ENCODE measurements at places on chromosomes 5 and 9.

- no peak for DNase-seq
Measured at GRCh38 chr5:38680094-38680825, 123.8 kb upstream of the LIFR start.

GRCh38 chr5:123855609-123856008, 343.6 kb downstream of the CSNK1G3 start:
- DNase-seq: no peak

DNA sequence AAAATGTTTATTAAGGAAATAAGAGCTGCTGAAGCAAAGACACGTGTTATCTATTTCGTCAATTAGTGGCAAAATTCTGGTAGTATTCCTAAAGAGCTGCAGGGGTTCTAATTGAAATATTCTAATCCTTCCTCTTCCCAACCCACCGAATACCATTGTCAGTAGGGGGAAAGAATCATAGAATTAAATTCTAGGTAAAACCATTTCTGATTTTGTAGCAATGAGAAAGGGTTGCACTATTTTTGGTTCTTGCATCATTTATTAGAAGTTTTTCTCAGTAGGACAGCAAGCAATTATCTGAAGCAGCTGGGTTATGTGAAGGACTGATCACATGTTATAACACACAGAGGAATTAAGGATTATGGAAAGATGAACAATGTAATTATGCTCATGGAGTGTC, 80.3 kb upstream of the SEMA6A start:
- no peak for DNase-seq

GRCh38 chr5:128349044-128349858, 188.8 kb downstream of the FBN2 start:
- peak; percentile 86 for DNase-seq

GRCh38 chr9:4315582-4316215, 15.8 kb upstream of the GLIS3 start:
- DNase-seq: no peak

DNA sequence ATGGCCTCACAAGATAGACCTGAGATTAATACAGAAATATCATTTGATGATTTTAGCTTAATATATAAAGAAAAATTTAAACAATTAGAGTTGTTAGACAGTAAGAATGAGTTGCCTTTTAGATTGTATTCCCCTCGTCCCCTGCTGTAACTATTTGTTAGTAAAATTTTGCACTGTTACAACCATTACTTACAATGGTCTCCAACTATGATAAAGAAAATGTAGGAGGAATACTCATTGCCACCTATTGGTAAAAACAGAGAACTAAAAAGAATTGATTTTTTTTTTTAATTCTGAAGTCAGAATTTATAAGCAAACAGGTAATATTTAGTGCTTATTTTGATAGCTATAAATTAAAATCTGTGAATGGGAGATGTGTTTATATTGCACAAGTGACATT, 937.6 kb downstream of the TLE4 start:
- DNase-seq: no peak

DNA sequence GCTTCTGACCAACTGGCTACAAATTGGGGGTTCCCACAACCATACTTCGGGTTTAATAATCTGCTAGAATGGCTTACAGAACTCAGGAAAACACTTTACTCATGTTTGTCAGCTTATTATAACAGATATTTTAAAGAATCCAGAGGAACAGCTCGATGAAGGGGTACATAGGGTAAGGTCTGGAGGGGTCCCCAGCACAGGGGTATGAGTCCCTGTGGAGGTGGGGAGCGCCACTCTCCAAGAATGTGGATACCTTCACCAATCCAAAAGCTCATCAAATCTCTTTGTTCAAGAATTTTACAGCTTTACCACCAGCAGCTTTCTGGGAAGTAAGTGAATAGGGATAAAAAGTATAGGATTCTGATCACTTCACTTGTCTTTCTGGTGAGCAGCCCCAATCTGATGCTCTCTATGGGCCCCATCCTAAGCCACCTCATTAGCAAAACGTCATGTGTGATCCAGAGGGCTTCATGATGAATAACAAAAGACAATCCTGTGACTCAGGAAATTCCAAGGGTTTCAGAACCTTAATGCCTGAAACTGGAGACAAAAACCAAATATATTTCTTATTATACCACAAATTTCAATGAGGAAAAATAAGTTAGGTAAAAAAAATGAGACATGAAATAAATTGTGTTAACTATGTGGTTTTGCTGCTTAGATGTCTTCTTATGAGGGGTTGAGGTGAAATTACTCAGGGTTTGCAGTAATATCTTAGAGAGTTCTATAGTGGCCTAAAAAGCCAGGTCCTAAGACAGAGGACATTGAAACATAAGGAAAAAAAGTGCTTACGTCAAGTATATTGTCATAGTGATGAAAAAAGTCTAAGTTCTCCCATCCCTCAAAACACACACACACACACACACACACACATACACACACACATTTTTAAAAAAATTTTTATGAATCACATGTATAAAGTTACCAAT, 290.5 kb downstream of the ANXA1 start:
- no peak for DNase-seq

DNA sequence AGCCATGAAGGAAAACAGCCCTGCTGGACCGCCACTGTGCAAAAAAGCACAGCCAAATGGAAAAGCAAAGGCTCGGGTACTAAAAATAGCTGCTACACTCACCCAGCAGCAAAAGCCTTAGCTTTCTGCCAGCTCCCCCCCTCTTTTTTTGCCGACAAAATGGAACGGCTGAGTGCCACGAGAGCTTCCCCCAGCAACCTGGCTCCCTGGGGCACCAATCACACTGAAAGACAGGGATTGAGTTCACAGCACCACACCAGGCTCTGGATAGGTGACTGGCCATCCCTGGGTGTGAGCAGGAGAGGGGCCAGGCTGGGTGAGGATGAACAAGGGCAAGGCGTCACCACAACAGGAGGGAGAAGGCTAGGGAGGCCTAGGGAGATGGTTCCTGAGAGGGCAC, 66.7 kb downstream of the SIL1 start:
- no peak for DNase-seq

DNA sequence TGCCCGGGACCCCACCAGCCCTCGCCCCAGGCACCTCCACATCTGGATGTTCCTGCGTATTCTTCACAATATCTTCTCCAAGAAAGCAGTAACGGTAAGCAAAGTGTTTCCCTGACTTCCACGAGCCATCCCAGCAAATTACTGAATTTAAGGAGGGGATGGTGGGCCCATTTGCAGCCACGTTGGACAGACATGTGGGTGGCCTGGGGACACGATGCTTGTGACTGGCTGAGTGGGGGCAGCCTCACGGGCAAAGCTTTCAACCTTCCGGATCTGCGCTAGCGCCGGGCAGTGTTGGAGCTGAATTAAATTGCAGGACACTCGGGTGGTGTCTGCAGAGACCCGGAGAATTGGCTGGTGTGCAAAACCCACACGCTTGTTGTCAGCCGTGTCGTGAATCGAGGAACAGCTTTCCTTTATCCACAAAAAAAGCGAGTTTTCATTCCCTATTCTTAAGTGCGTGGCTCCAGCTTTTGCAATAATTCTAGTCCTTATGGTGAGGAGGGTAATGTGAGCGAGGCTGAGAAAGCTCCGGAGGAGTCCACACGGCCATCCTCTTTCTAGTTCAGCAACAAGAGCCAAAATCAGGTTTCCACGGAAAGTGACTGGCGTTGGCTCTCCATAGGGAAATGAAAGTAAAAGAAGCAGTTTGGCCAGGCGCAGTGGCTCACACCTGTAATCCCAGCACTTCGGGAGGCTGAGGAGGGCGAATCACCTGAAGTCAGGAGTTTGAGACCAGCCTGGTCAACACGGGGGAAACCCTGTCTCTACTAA, 17.5 kb upstream of the CLPTM1L start:
- no peak for DNase-seq

DNA sequence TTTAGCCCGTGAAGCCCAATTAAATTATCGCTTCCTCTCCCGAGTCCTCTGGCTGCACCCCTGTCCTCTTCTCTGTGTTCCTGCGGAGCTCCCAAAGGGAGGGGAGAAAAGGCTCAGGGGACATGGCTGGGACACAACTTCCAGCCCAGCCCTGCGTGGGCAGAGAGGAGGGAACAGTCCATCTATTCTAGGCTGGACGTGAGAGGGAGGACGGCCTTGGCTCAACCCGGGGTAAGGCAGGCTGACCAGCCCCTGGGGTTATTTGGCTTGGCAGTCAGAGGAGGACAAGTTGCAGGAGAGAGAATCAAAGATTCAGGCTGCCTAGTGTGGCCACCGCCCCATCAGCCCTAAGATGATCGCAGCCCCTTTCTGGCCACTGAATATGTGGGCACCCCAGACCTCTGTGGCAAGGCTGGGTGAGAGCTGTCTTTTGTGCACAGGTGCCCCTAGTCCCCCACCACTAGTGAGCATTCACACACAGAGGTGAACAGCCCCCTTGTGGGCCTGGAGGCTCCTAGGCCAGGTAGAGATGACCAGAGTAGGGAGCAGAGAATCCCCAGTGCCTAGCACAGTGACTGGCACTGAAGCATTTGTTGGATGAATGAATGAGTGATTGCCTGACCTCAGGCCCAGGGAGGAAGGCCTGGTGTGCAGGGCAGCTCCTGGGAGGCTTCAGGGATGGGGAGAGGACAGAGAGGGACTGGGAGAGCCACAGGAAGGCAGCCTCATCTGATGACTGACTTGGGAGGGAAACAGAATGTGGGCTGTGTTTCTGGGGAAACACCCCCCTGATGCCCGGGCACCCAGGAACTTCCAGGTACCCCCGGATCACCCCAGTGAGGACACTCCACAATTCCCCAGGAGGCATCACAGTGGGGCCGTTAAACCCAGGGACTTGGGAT, 133.9 kb downstream of the C9orf50 start:
- DNase-seq: no peak

DNA sequence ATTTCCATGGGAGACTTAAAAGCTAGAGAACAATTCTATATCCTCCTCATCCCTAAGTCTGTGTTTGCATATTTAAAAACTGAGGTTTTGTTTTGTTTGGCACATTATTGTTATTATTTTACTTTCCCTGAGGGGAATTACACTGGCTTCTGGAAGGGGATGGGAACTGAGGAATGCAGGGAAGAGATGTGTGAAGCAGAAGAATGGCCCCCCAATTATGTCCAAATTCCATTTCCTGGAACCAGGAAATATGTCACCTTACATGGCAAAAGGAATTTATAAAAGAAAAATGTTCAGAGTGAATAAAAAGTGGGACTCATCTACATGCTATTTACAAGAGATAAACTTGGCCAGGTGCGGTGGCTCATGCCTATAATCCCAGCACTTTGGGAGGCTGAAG, 129.8 kb downstream of the MARCHF11 start:
- DNase-seq: no peak

DNA sequence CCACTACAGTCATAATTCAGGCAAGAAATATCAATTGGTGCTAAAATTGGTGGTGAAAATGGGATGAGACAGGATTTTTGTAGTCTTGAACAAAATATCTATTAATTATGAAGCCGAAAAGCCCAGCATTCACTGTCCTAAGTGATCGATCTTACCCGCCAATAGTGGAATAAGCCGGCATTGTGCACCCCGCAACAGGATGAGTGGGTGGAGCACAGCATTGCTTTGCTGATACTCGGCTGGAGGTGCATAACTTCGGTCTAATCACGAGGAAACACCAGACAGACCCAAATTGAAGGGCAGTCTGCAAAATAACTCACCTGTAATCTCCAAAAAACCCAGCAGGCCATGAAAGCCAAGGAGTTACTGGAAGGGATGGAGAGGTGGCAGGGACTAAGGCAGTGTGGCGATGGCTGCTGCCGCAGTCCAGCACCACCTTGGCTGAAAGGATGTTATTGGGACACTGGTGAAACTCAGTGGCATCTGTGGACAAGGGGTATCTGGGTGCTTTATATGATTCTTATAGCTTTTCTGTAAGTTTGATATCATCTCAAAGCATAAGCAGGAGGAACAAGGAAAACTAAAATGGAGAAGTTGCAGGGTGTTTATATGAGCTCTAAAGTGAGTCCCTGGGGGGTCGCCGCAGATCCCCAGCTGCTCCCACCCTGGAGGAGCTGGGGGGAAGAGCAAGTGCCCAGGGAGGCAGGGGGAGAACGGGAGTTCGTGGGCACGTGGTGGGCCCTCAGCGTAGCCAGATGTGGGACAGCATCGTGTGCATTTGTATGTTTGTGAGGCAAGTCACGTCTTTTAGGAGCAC, 45.2 kb downstream of the AHRR start:
- DNase-seq: no peak

- peak; percentile 93 for DNase-seq
Measured at GRCh38 chr5:167814828-167815227, 476.6 kb upstream of the WWC1 start.

- DNase-seq: no peak
Measured at GRCh38 chr5:37552161-37552560, 173.0 kb downstream of the WDR70 start.

- DNase-seq: no peak
Measured at GRCh38 chr9:79107911-79108676, 463.7 kb upstream of the TLE4 start.

DNA sequence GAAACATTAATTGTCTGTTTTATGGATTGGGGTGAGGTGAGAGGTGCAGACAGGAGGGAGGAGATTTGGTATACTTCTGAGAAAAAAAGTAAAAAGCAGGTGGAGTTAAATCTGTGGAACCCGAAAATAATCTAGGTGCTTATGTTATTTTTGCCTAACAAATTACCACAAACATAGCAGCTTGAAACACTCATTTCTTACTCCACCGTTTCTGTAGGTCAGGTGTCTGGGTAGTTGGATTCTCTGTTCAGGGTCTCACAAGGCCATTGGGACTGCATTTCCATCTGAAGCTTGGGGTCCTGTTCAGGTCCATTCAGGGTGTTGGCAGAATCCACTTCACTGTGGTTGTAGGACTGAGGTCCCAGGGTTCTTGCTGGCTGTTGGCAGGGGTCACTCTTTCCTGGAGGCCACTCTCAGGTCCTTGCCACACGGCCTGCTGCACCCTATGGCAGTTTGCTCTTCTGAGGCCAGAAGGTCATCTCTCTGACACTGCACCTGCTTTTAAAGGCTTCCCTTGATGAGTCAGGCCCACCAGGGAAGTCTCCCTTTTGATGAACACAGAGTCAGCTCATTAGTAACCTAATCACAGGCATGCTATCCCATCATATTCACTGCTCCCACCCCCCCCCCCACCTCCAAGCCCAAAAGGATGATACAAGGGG, 82.2 kb downstream of the TRIO start:
- no peak for DNase-seq

DNA sequence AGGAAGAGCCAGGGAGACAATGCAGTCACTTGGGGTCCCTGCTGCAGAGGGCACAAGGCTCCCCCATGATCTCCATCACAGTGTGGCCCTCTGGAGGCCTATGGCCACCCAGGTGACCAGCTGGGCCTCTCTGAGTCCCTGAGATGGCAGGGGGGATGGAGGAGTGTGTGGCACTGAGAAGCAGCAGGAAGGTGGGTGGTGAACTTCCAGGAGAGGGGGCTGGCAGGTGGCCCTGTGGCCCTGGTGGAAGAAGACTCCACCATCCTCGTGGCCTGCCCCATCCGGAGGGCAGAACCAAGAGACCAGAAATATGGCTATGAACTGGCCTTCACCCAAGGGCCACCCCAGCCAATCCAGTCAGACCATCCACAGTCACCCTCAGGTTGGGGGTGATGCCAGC, 31.7 kb upstream of the AFAP1L1 start:
- DNase-seq: no peak

GRCh38 chr9:78615372-78615771, 318.4 kb downstream of the PSAT1 start:
- DNase-seq: no peak

GRCh38 chr5:10734832-10735523, 26.1 kb downstream of the DAP start:
- no peak for DNase-seq

GRCh38 chr5:151464101-151464500, 16.7 kb downstream of the SLC36A1 start:
- no peak for DNase-seq

- DNase-seq: no peak
Measured at GRCh38 chr5:67679184-67679841, 482.7 kb upstream of the CD180 start.

Measured in epithelial cell of prostate (primary cell).